ENCODE measurements at places on chromosomes 16 and 17. TPM values are rescaled to one million over a fixed set of nuclear protein-coding genes. Genes with fewer than 3 reads are reported as not detected.
A peak's percentile ranks its signal among the peaks of the same experiment; 100 is the strongest.

- no peak for DNase-seq
Observed at GRCh38 chr16:2526135-2526534, 5.1 kb downstream of the CEMP1 start.

GRCh38 chr16:90018652-90019542 lies at the start of gene DBNDD1:
DBNDD1 (minus strand) TSS chr16:90019456; CDS start chr16:90019341, 115 bp downstream.
- peak; percentile 56 for DNase-seq

DNA sequence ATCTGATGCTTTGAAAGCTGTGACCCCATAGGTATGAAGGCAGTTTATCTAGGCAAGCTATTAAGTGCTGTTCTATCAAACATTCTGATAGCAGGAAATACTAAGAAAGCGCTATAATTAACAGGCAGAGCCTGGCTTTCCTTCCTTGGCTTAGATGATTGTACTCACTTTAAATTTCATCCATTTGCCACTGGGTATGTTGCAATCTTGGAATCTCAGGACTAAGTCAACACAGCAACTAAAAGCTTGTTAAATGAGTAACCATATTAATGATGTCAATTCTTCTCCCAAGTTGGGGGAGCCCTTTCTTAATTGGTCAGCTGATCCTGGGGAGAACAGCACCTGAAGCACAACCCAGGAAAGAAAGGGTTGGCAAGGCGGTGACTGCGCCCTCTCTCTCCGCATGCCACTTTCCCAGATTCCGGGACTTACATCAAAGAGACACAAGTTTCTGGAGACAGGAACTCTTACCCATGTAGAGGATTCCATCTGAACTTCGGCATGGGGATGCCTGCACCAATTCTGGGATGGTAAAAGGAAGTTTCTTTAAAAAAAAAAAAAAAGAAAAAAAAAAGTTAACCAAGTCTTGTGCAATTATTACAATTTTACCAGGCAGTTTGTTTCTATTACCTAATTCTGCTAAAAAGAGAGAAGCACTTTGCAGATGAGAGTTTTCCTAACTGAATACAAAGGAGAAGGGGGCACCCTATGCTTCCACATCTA lies 54.4 kb upstream of the ICAM2 start:
- DNase-seq, result peak; percentile 56

- DNase-seq, result no peak
Observed at GRCh38 chr17:56652628-56653027, 59.1 kb downstream of the NOG start.

GRCh38 chr17:12800855-12801365 lies 11.6 kb downstream of the ARHGAP44 start:
- DNase-seq, result no peak

The PNMT gene
- total RNA-seq, result 51.9 TPM

The CDRT15 gene
- total RNA-seq, result not detected

The MED31 gene
- 13.8 TPM for total RNA-seq

All from hepatocyte (in vitro differentiated cells).